ENCODE measurements at places on chromosomes 6 and 20. TPM values are rescaled to one million over a fixed set of nuclear protein-coding genes. Genes with fewer than 3 reads are reported as not detected.
A peak's percentile ranks its signal among the peaks of the same experiment; 100 is the strongest.

DNA sequence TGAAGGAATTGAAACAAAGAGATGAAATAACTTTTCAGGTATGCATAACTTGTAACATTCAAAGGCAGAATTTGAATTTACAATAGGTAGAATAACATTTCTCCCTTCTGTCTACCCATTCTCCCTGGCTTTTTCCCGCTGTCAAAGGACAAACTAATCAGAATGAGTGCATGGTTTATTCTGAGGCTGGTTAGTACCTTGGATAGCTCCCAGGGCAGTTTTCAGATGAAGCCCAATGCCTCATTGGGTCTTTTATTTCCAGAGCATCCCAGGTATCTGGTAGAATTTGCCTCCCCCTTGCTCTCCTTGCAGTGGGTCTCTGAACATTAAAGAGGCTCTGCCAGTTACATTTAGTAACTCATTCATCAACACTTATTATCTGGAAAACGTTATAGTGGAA lies 665.5 kb downstream of the BCKDHB start:
- peak; percentile 46 for DNase-seq

Gene CNBD2
- 2.1 TPM for total RNA-seq

DNA sequence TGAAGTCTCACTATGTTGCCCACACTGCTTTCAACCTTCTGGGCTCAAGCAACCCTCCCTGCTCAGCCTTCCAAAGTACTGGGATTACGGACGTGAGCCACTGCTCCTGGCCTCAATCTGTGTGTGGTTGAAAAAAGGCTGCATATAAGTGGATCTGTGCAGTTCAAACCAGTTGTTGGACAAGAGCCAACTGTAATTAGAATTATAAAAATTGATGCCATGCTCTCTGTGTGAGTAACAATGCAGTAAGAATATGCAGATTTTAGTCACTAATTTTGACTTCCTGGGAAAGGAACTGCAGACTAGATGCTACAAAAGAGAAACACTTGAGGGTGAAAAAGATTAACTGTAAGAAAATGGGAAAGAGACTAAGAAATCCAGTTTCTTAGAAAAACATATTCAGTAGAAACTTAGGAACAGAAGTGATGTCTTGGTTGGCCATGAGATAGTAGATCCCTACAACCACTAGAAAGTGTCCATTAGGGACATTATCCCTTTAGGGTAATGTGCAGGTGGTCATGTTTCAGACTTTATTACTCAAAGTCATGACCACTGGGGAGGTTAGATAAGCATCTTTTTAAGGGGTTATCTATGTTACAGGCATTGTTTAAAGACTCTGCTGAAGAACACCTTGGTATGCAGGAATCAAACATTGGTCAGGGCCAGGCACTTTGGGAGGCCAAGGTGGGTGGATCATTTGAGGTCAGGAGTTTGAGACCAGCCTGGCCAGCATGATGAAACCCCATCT lies 26.3 kb downstream of the ITCH start:
- DNase-seq, result peak; percentile 82

Gene LTA
- total RNA-seq, result not detected

DNA sequence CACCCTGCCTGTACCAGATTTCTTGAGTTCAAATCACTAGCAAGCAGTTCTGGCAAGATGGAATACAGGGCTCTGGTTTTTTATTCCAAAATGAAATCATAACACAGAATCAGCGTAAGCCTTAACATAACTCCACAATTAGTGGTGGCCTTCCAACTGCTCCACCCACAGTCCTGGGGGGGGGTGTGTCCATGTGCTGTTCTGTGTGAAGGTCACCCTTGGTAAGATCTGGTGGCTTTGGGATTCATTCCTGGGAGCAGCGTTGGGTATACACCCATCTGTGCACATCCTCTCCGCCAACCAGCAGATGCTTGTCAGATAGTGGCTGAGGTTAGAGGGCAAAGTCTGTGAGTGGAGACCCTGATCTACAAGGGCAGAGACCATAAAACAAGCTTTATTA lies 49.9 kb upstream of the CD83 start:
- peak; percentile 18 for DNase-seq

Gene DNAH8
- total RNA-seq, result not detected

DNA sequence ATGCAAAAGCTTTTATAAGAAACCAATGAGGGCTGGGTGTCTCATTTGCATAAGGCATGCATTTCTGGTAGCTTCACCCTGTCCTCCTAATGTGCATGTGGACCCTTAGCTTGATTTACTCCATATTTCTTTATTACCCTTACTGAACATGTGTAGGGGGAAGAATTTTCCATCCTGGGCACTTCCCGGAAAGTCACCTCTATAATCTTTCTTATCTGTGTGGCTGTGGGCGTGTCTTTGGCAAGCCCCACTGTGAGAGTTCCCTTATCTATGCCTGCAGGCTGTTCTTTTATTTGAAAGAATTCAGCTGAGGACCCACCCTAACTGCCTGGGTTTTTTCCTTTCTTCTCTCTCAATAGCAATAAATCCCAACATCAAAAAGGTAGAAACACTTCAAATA lies 627.8 kb downstream of the DOK5 start:
- peak; percentile 29 for DNase-seq

Gene SMPDL3A
- 3.1 TPM for total RNA-seq

Gene BPIFB4
- total RNA-seq, result not detected

Gene KHDC1L
- total RNA-seq, result not detected

Gene NHLRC1
- 3.4 TPM for total RNA-seq

DNA sequence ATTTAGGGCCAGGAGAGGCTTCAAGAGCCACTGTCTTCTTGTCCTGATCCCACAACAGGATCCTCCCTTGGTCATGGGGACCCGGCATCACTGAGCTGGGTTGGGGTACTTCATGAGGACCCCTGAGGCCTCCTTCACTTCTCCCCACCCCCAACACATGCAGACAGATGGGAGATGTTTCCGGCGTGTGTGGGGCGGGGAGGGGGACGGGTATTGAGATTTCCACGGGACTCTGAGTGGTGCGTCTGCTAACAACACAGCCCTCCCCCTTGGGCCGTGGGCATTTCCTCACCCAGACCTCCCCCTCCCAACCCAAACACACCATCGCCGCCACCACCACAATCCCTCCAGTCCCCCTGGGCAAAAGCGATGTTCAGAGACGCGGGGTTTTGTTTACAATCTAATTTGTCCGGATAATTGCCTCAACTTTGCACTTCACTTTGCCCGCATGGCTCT lies 906 bp upstream of the FOXP4 start:
- DNase-seq, result no peak

DNA sequence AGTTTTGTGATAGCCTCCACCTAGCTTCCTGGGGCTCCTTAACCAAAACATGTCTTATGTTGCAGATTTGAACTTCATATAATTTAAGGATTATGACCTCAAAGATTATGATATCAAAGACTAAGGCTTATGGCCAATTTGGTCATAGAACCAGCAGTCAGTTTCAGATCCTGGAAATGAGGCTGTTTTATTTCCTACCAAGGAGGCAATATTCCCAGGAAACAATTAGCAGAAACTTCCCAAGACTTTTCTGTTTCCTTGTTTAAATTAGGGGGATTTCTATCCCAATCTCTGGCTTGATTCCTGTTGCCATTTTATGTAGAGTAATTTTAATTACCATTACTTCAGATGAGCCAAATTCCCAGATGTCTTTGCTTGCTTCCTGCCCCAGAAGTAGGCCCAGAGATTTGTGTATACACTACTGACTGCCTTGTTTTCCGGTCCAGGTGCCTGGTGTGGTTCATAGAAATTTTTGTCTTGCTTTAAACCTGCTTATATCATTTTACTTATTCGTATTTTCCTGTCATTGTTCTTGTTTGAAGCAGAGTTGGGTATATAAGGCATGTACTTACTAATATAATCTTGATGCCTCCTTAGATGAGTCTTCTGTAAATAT lies 119.2 kb upstream of the TMEM170B start:
- no peak for DNase-seq

Gene TSPO2
- not detected for total RNA-seq

Gene VGLL2
- total RNA-seq, result not detected

Gene JAG1
- 10.9 TPM for total RNA-seq

Gene TINAG
- total RNA-seq, result not detected

Gene EGFL8
- total RNA-seq, result 1.6 TPM

Gene CCN6
- total RNA-seq, result not detected

- DNase-seq, result peak; percentile 99
These were observed 50.9 kb upstream of the EZR start for GRCh38 chr6:158869826-158870648.

DNA sequence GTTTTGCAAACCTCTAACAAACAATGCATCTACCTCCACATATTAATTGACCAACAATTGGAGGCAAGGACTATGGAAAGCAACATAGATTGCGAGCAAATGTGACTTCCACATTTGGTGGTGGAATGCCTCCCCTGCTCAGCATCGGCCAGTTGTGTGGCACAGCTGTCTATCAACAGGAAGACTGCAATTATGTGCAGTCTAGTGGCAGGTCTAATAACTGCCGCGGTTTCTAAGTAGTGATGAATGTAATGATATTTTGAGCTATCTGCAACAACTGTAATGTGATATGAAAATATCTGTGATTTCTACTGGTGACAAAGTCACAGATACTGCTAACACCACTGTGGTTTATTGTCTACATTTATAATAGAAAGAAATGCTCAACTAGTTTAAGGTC lies 56.8 kb downstream of the NCR2 start:
- no peak for DNase-seq

Gene SLC16A10
- 1.7 TPM for total RNA-seq

Gene HLA-DQB1
- total RNA-seq, result not detected

Gene GABRR1
- total RNA-seq, result not detected

DNA sequence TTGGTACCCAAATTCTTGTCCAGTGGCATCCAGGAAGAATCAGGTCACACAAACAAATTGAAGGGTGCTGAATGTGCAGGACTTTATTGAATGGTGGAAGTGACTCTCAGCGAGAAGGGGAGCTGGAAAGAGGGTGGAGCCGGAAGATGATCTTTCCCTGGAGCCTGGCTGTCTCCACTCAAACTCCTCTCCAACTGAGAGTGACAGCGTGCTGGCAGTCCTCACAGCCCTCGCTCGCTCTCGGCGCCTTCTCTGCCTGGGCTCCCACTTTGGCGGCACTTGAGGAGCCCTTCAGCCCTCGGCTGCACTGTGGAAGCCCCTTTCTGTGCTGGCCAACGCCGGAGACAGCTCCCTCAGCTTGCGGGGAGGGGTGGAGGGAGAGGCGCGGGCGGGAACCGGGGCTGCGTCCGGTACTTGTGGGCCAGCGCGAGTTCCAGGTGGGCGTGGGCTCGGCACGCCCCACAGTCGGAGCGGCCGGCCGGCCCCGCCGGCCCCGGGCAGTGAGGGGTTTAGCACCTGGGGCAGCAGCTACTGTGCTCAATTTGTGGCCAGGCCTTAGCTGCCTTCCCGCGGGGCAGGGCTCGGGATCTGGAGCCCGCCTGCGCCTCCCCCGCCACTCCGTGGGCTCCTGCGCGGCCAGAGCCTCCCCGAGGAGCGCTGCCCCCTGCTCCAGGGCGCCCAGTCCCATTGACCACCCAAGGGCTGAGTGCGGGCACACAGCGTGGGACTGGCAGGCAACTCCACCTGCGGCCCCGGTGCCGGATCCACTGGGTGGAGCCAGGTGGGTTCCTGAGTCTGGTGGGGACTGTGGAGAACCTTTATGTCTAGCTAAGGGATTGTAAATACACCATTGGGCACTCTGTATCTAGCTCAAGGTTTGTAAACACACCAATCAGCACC lies 26.7 kb upstream of the MBOAT1 start:
- DNase-seq, result no peak

DNA sequence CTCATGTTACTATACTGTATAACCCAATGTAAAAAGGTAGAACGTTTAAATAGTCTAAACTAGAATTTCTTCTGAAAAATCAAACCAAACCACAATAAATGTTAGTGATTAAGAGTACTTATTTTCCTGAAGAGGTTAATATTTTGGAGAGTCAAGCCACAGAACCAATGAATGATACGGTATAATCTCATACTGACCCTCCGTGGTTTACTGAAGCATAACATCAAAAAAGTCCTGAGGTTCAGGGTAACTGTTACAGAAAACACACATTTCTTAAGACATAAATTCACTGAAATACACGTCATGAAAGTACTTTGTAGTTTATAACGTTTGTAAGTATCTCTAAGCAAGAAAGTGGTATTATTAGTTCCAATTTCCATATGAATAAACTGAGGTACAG lies 28.9 kb downstream of the ESF1 start:
- DNase-seq, result no peak

Gene ARFGEF2
- total RNA-seq, result 23.1 TPM

Gene GPR63
- not detected for total RNA-seq

DNA sequence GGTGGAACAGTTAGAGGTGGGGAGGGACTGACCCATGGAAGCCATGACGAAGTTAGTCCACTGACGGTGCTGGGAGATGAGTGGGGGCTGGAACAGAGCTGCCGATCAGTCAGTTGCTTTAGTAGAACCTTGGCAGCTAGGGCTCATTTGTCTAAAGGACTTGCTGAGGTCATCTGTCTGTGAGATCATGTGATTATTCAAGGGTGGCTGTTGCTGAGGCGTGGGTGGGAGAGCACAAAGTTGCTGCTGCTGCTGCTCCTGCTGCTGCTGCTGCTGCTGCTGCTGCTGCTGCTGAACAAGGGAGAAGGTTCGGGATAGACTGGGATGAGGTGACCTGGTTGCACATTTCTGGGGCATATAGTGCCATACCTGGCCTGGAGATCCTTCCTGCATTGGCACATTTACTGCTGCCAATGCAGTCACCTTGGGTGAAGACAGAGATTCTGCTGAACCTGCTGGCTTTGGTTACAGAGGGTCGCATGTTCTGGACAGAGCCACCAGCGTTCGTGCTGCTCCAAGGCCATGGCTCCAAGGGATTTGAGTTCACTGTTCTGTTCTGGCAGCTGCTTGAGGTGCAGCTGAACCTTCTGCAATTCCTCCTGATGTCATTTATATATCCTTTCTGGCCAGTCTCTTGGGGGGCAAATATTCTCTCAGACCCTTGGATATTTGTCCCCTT lies 840.5 kb downstream of the HACE1 start:
- no peak for DNase-seq

Gene SAPCD1
- 1.7 TPM for total RNA-seq

Gene PTCRA
- total RNA-seq, result not detected

Gene BPI
- total RNA-seq, result 0.91 TPM

- no peak for DNase-seq
These were observed 30.7 kb downstream of the PNLDC1 start for GRCh38 chr6:159830501-159831372.

- DNase-seq, result no peak
These were observed 56.0 kb downstream of the TGM2 start for GRCh38 chr20:38108986-38109541.
